T-helper 17 cell (primary cell): ENCODE measurements at places on chromosomes 2 and 18. TPM values are rescaled to one million over a fixed set of nuclear protein-coding genes. Genes with fewer than 3 reads are reported as not detected.
A peak's percentile ranks its signal among the peaks of the same experiment; 100 is the strongest.

Gene PSD4
- 160 TPM for total RNA-seq

Gene TMEM237
- total RNA-seq, result 9.3 TPM

Gene HMSD
- not detected for total RNA-seq

Gene REEP1
- not detected for total RNA-seq

Gene ELOA2
- not detected for total RNA-seq

- peak overlapping the region; percentile 74 for H3K4me3 ChIP-seq
- peaks cover 33% of the 10 kb centered on the region for H3K4me1 ChIP-seq
- H3K36me3 ChIP-seq, result no peaks in the 10 kb centered on the region
- DNase-seq, result no peak
These were observed 67.3 kb downstream of the ASB1 start for GRCh38 chr2:238493880-238494572.

DNA sequence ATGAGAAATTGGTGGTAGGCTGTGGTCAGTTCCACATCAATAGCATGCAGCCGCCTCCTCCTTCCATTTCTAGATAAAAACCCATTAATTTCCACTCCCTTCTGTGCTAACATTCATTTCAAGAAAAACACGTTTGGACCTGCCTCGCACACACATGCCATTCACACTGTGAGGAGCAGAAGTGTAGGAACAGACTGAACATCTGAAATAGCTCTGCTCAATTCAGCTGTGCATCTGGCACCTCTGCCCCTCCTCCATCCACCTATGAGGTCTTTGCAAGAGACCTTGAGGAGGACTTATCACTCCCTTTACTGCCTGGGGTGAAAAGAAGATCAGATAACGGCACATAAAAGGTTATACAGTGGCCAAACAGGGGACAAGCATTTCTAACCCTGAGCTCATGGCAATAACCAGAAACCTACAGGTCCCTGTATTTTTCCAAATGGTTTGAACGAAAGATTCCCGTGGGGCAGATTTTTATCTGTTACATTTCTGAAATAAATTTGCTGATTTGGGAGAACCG is 30.8 kb upstream of the LRP2 start:
- H3K36me3 ChIP-seq, result no peaks in the 10 kb centered on the region
- H3K4me3 ChIP-seq, result no peak overlapping the region
- H3K4me1 ChIP-seq, result no peaks in the 10 kb centered on the region
- DNase-seq, result no peak

DNA sequence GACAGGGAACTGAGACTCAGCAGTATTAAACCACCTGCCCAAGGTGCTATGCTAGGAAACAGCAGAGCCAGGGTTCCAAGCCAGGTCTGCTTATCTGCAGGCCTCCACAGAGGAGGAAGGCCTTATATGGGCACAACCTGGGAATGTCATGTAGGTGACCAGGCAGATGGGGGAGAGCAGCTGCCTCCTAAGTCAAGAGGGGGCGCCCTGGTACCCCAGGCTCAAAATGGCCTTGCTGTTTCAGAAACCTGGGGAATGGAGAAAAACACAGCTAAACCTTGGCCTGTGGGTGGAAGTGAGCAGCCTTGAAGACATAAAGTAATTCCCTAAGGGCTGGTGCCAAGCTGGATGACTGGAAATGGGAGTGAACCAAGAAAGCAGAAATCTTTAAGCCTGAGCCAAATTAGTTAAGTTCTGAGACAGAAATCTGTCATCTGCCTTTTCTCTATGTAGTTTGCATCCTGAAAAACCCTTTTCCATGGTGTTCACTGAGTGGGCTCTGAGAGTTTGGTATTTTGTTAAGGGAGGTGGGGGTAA is 79.1 kb downstream of the MAPK4 start:
- H3K4me1 ChIP-seq, result no peaks in the 10 kb centered on the region
- no peak overlapping the region for H3K4me3 ChIP-seq
- no peak for DNase-seq
- no peaks in the 10 kb centered on the region for H3K36me3 ChIP-seq
- H3K27ac ChIP-seq, result no peak overlapping the region
- H3K27me3 ChIP-seq, result peaks cover 34% of the 10 kb centered on the region

DNA sequence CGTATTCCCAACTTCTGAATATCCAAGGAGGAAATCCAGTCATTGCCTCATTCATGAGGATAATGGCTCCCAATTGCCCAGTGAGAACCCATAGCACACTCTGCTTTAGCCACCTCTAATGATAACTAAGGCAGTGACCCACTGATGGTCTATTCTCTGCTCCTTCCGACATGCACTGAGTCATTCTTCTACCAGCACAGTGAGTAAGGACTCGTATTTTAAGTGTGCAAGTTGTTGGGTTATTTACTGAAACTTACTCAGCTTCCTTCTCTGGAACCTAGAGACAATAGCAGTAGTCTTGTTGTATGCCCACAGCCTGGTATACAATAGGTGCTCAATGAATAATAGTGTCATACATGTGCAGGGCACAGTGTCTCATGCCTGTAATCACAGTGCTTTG is 81.1 kb upstream of the ZNF397 start:
- peaks cover 20% of the 10 kb centered on the region for H3K27me3 ChIP-seq
- peaks cover 4% of the 10 kb centered on the region for H3K4me1 ChIP-seq
- no peaks in the 10 kb centered on the region for H3K36me3 ChIP-seq
- no peak for DNase-seq
- no peak overlapping the region for H3K27ac ChIP-seq
- no peak overlapping the region for H3K4me3 ChIP-seq

DNA sequence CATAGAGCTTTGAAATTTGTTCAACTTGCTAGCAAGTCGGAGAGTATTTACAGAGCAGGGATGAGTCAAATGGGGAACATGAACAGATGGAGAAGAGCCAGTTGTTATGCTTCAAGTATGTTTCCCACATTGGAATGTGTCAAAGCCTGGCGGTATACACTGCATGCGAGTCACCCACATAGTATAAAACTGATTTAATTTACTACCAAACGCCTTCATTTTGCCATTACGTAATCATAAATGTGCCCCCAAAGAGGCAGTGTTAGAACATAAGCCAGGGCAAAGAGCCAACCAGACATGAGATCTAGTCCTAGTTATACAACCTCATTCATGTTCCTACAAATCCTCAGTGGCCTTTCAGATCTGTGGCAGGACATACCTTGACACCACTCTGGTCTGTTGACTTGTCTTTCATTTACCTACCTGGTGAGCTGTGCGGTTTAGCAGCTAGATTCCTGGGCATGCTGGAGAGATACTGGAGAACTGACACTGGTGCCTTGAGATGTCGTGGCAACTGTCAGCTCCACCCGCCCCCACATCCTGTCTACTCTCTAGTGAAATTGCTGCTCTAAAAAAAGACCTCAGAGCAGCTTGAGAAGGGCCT is 21.7 kb upstream of the NRP2 start:
- no peaks in the 10 kb centered on the region for H3K36me3 ChIP-seq
- H3K27ac ChIP-seq, result peak overlapping the region; percentile 51
- peaks cover 16% of the 10 kb centered on the region for H3K4me1 ChIP-seq
- peaks cover 29% of the 10 kb centered on the region for H3K27me3 ChIP-seq
- H3K4me3 ChIP-seq, result peak overlapping the region; percentile 31

GRCh38 chr18:36601316-36601715 is 227.5 kb downstream of the TPGS2 start:
- no peaks in the 10 kb centered on the region for H3K36me3 ChIP-seq
- peaks cover 11% of the 10 kb centered on the region for H3K27me3 ChIP-seq
- no peak for DNase-seq
- no peaks in the 10 kb centered on the region for H3K4me1 ChIP-seq
- H3K4me3 ChIP-seq, result no peak overlapping the region

- H3K4me1 ChIP-seq, result peaks cover 3% of the 10 kb centered on the region
- no peak overlapping the region for H3K27ac ChIP-seq
- DNase-seq, result no peak
- H3K4me3 ChIP-seq, result no peak overlapping the region
- peaks cover 18% of the 10 kb centered on the region for H3K27me3 ChIP-seq
- no peaks in the 10 kb centered on the region for H3K36me3 ChIP-seq
These were observed 61.3 kb downstream of the ZBTB7C start for GRCh38 chr18:48347756-48348326.

- H3K27ac ChIP-seq, result peak overlapping the region; percentile 45
- no peaks in the 10 kb centered on the region for H3K27me3 ChIP-seq
- peaks cover 40% of the 10 kb centered on the region for H3K4me1 ChIP-seq
- no peak for DNase-seq
- H3K4me3 ChIP-seq, result peak overlapping the region; percentile 15
- H3K36me3 ChIP-seq, result peaks cover 4% of the 10 kb centered on the region
These were observed 204.8 kb downstream of the LDLRAD4 start for GRCh38 chr18:13423352-13423751.
